ENCODE measurements at places on chromosomes 5 and 9.

DNA sequence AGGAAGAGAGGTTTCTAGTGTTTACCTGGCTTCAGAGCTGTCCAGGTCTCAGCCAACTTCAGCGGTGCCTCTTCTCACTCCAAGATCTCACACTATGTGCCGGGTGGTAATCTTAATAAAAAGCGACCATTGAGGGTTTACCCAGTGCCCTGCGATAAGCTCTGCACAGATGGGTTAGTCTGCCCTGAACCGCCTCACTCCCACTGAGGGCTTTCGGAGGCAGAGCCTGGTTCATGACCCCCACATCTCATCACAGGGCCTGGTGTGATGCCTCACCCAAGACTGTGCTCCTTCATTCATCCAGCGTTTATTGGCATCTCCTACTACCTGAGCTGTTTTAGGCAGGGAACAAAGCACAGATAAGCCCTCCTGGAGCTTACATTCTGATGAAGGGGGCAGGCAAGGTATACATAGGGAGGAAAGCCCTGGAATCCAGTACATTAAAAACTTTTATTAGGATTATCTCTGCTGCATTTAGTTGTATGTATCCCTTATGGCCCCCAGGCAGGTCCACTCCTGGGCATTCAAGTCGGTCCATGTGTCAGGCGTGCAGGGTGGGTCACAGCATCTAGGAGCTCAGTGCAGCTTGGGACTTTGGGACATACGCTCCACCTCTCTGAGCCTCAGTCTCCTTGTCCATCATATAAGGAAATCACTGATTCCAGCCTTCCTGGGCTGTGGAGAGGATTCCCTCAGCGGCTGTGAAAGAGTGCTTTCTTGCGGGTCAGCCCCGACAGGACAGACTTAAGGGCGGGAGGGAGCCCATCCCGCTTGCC, 613 bp upstream of the COL15A1 start:
- no peak for DNase-seq

DNA sequence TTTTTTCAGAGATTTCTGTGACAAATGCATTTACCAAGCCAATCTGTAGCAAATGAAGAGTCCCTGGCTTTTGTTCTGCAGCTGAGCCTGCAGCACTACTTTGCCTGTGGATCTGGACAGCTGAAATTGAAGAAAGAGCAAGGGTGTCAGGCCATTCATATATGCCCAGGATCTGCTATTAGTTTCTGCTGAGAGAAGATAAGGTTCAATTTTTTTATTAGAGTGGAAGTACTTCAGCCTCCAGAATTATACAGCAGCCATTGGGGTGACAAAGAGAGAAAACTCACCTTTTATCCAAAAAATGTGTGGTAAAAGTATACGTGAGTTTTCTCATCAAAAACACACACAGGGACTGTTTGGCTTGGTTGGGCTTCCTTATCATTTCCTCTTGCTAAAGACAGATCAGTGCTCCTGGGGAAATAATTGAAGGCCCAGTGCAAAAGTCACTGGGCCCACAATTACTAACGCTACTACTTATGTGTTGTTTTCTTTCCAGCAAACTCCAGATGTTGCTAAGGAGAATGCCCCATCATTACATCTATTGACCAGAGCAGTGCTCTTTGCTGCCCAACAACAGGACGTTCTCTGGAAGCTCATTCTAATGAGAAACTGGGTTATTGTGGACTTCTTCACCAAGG, 138.6 kb downstream of the CEMIP2 start:
- no peak for DNase-seq

DNA sequence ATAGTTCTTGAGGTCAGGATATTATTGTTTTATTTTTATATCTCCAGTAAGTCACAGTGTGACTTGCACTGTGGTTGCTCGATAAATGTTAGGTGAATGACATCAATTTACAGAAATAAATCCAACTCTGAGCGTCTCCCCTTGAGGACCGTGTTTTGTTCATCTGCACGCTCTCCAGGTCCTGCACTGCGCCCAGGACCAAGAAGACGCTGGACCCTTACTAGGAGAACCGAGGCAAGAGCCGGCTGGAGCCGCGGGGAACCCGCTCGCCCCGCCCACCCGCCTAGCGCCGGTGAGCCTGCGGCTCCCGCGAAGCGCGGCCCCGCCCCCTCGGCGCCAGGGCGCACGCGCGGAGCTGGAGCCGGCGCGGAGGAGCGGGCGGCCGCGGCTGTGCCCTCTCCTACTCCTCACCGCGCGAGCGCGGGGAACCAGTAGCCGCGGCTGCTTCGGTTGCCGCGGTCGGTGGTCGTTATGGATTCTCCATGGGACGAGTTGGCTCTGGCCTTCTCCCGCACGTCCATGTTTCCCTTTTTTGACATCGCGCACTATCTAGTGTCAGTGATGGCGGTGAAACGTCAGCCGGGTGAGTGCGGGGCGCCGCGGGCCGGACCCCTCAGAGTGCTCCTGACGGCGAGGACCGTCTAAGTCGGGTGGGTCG, at the start of gene TMEM38B:
Gene TMEM38B, plus strand, starts transcription at position 352 of the 658 bp plus-strand sequence. Its CDS starts 120 bp downstream, at position 472.
- no peak for DNase-seq

DNA sequence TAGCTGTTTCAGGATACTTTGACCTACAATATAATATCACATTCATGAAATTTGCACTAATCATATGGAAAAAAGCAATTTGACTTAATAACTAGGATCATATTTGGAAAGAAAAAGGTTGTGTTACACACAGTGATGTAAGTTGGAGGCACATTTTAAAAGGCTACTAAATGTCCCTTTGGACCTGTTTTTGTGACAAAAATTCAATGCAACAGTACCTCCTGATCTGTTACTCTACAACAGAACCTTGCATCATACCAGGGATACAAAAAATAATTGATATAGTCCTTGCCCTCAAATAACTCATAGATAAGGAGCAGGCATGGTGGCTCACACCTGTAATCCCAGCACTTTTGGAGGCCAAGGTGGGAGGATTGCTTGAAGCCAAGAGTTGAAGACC, 67.1 kb downstream of the BAAT start:
- no peak for DNase-seq

- no peak for DNase-seq
Observed at GRCh38 chr5:57549566-57549965, 67.0 kb upstream of the ACTBL2 start.

DNA sequence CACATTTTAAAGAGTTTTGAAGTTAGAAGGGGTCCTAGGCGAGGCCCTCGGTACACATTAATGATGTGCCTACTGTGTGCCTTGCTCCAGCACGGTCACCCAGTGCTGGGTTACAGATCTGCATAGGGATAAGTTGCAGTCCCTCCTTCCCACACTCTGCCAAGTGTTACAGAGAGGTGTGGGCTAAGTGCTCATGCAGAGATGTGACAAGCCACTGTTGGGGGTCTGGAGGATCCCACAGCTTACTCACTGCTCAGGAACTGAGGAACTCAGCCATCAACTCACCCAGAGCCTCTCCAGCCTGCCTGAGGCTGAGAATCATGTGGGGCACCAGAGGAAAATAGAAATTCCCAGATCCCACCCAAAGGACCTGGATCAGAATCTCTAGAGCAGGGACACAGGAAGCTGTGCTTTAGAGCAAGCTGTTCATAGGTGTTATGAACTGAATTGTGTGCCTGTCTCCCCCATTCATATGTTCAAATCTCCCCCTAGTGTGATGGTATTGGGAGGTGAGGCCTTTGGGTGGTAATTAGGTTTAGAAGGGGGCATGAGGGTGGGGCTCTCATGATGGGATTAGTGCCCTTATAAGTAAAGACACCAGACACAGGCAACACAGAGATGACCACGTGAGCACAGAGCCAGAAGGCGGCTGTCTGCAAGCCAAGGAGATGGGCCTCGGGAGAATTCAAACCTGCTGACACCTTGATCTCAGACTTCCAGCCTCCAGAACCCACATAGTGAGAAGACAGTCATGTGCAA, 164.1 kb downstream of the HSD17B3 start:
- DNase-seq = no peak

GRCh38 chr5:9361835-9362234, 184.0 kb downstream of the SEMA5A start:
- DNase-seq = no peak

GRCh38 chr9:133597316-133597957, 11.8 kb downstream of the FAM163B start:
- no peak for DNase-seq

DNA sequence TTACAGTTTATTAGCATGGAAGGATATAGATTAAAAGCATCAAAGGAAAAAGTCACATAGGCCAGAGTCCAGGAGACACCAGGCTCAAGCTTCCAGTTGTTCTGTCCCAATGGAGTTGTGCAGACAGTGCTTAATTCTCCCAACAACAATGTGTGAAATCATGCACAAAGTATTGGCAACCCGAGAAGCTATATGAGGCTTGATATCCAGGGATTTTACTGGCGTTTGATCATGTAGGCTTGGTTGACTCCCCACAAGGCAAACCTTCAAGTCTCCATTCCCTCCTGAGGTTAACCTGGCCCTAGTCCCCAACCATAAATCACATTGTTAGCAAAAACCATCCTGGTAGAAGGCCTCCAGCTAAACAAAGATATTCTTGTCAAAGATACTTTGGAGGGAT, 141.5 kb downstream of the ADAMTS19 start:
- DNase-seq = no peak

DNA sequence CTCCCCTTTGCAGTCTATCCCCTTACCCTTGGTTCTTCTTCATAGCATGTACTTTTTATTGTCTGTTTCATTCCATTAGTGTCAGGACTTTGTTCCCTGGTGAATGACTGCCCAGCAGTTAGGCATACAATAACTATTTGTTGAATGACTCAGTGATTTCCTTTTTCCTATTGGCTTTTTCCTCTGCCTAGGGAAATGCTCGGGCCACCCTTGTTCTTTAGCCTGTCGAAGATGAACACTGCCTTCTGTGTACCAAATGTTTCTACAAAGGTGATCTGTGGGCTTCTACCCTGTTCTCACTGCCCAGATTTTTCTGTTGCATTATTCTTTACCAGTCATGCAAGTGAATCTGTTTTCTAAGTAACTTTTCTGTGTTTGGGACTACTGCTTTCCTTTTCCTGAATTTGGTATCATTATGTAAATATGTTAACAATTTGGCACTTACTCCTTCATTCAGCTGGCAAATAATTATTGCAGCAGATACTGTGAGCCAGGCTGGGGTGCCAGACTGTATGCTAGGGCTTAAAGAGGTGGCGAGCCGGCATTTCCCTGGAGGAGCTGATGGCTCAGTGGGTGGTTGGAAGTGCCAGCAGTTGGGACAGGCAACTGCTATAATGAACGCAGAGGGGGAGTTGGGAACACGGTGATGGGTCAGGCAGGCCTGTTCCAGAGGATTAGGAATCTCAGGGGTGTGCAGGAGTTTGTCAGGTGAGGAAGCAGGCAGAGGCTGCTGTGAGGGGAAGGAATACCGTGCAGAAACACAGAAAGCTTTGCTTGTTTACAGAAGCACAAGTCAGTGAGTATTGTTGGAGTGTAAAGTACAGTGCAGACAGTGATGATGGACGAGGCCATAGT, 30.6 kb downstream of the KDM4C start:
- DNase-seq = no peak

GRCh38 chr9:3968891-3969290, 331.0 kb downstream of the GLIS3 start:
- DNase-seq = no peak

DNA sequence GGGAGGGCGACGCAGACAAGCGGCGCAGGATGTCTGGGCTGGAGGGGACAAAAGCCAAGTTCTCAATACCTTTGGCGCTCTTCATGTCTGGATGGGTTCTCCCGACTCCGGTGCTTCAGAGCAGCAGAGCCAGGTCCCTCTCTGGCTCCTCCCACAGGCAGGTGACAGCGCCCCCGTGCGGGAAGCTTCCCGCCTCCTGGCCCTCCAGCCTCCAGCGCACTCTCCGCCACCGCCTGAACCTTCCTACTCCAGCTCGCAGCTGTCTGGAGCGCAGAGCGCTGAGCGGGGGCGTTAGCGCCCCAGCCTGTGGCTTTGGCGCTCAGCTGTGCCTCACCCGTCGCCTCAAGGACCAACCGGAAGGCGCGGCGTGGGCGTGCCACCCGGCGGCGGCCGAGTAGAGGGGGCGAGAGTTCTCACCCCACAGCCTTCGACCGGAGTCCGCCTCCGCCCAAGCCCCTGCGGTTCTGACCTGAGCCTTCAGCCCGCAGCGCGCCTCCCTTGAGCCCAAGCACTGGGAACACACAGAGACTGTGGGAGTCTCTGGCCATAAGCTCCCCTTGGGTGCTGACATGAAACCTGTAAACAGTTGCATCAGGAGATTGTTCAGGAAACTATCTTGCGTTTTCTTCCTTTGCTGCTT, at the start of gene SLCO4C1:
Gene SLCO4C1, minus strand, starts transcription at position 107 of the 640 bp plus-strand sequence. Its CDS starts 22 bp downstream, at position 85.
- peak; percentile 85 for DNase-seq

- no peak for DNase-seq
Observed at GRCh38 chr5:30458681-30459080, 734.8 kb upstream of the CDH6 start.

- DNase-seq = no peak
Observed at GRCh38 chr5:15718421-15719179, 218.6 kb downstream of the FBXL7 start.

- no peak for DNase-seq
Observed at GRCh38 chr5:133299728-133300127, 247.9 kb downstream of the HSPA4 start.

DNA sequence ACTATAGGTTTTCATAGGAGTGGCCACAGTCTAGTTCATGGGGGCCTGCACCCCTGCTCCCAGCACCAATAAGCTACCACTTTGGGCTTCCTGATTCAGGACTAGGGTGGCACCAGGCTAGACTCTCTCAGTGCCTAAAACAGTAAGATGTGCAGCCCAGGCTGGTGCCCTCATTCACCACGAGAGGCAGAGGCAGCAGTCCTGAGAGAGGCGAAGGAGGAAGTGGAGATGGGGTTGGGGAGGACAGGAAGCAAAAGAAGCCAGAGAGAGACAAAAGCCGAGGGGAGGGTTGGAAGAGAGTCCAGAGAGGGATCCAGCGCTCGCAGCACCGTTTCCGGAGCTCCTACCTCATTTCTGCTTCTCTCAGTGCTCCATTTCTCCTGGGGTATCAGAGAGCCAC, 180.9 kb downstream of the MED10 start:
- DNase-seq = no peak

- DNase-seq = no peak
Observed at GRCh38 chr5:55908804-55909203, 57.6 kb downstream of the IL31RA start.

DNA sequence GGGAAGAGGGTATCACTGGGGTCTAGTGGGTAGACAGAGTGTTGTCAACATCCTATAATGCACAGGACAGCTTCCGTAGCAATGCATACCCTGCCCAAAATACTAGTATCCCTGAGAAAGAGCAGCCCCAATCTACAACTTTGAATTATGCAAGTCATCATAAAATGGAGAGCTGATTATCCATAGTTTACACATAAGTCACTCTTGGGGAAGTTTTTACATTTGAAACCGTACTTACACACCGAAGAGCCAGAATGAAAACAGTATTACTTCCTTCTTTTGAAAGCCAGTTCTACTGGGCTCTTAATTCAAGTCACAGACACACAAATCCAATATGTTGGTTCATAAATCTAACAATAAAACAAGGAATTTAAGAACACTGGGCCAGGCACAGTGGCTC, 21.6 kb downstream of the RNF145 start:
- no peak for DNase-seq

Data from SIG-M5 (cell line).